ENCODE measurements at places on chromosomes 2 and 18. TPM values are rescaled to one million over a fixed set of nuclear protein-coding genes. Genes with fewer than 3 reads are reported as not detected.

DNA sequence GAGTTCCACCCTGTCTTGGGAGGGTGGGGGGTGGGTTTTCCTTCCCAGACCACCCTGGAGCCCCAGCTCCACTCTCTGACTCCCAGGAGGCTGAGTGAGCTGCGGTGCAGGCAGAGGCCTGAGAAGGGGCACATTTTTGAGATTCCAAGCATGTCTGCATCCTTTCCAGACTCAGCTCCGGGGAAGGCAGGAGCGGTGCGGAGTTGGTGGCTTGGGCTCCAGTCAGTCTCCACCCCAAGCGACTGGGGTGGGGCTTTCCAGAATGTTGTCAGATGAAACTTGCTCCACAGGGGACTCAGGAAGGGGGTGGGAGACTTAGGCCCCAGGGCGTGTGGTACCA, 44.2 kb upstream of the HS6ST1 start:
- no peak for DNase-seq

GRCh38 chr2:202060218-202060617, 12.8 kb upstream of the KIAA2012 start:
- DNase-seq, result no peak

Gene ICOS
- total RNA-seq, result not detected

Gene APCDD1
- total RNA-seq, result 48.3 TPM

GRCh38 chr2:222423186-222423585, 1.2 kb upstream of the SGPP2 start:
- no peak for DNase-seq

Gene MOCOS
- total RNA-seq, result 1.4 TPM

- DNase-seq, result no peak
Measured at GRCh38 chr18:3611313-3612090, 161.5 kb downstream of the TGIF1 start.

- no peak for DNase-seq
Measured at GRCh38 chr18:56431551-56431950, 206.8 kb downstream of the TXNL1 start.

DNA sequence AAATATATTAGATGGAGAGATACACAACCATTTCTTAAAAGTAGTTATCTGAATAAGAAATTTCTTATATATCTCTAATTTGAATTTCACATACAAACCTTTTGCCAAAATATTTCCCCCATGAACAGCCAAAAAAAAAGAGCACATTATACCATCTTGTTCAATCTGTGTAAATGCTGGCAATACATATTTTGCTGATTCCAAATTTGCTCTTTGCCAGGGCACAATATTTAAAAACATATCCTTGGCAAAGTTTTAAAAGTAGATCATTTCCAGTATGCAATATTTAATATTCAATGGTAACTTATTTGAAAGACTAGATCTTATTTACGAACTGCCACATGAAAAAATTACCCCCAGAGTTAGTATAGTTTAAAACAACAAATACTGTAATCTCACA, 204.2 kb downstream of the CBLN2 start:
- DNase-seq, result no peak

- DNase-seq, result no peak
Measured at GRCh38 chr2:47239119-47239969, 84.2 kb upstream of the STPG4 start.

DNA sequence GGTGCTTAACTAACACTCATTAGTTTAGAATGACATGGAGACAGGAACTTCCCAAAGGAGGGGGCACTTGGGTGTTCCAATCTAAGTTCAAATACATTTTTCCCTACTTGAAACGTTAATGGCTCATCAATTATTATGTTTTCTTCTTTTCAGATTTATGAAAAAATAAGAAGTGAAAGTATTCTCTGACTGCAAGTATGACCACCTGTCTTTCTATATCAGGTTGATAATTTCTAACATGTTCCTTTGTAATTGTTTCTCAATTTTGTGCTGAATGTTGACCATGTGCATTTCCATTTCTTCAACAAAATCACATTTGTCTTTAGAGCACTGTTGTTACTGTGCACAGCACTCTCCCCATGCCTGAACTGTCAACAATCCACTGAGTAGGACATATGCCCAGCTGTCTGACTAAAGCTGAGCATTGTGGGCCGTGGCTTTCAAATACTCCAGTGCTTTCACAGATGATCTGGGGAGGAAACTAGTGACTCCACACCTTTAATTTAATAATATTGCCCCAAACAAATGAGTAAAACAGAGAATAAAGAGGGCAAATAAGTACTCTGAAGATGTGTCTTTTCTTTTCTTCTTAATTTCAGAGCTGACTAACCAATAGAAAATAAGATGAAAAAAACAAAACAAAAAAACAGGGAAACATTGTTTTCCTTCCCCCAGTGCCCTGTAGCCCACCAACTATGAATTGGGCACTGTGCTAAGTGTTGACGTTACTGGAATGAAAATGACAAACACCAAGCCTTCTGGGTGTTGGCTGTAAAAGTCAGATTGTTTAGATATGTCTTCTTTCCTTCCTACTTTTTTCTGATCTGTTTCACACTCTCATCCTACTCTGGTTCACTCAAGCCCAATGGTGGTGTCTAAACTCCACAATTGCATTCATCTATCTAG, 16.0 kb downstream of the LANCL1 start:
- DNase-seq, result no peak

GRCh38 chr2:196309691-196310090, 138.3 kb upstream of the STK17B start:
- DNase-seq, result no peak

- no peak for DNase-seq
Measured at GRCh38 chr2:99818842-99819241, 323.5 kb downstream of the AFF3 start.

DNA sequence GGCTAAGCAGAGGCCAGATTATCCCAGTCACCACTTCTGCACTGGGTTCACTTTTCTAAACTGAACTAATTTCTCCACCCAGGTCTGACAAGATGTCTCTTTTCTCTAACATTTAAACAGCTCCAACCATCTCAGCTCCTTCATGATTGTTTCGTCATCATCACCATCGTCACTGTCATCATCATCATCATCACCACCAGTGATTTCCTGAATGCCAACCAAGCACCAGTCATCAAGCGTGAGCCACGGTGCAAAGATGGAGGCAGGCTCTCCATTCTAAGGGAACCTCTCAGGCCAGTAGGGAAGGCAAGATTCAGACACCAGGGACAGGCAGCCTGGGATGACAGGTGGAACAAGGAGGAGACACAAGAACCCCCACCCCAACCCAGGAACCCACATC, 25.5 kb upstream of the TMBIM1 start:
- DNase-seq, result no peak

Gene RUFY4
- not detected for total RNA-seq

Gene PLCD4
- 3.0 TPM for total RNA-seq

DNA sequence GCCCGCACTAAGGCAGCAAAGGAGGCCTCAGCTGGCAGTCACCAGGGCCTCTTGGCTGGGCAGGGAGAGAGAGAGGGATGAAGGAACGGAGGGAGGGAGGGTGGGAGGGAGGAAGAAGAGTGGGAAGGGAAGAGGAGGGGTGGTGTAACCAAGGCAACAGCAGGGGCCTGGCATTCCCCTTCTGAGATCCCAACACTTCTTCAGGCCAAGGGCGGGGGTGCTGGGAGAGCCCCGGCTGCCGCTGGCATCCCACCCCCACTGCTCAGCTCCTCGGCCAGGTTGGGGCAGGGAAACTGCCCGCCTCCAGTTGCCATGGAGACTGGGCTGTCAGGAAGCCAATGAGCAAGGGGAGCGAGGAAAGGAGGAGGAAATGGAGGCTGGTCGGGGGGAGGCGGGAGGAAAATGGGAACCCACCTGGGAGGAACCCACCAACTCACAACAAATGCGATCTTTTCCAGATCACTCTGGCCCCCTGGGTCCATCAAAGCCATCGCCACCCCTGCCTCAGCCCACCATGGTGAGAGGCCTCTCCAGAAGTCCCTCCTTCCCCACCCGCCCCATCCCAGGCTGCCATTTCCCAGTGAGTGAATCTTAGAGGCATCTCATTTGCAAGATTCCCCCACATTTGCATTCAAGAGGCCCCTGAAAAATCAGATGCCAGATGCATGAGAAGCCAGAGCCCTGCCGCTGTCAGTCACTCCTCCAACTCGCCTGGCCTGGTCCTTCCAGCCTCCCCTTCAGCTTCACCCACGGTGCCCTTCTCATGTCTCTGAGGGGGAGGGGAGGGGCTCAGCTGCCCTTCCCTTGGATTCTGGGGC, 12.4 kb downstream of the SH2D6 start:
- DNase-seq, result no peak

- no peak for DNase-seq
Measured at GRCh38 chr2:3610415-3610814, 15.5 kb downstream of the COLEC11 start.

GRCh38 chr18:28175150-28175929, 1.6 kb downstream of the CDH2 start:
- peak; percentile 42 for DNase-seq

- no peak for DNase-seq
Measured at GRCh38 chr18:12304351-12305210, 3.5 kb upstream of the TUBB6 start.

Gene LDAH
- 9.0 TPM for total RNA-seq

Gene EMILIN1
- 46.6 TPM for total RNA-seq

Gene RFTN2
- total RNA-seq, result 8.6 TPM

GRCh38 chr18:34283506-34283905, 58.8 kb upstream of the NOL4 start:
- no peak for DNase-seq

- no peak for DNase-seq
Measured at GRCh38 chr18:46767217-46767616, 10.4 kb upstream of the ST8SIA5 start.

DNA sequence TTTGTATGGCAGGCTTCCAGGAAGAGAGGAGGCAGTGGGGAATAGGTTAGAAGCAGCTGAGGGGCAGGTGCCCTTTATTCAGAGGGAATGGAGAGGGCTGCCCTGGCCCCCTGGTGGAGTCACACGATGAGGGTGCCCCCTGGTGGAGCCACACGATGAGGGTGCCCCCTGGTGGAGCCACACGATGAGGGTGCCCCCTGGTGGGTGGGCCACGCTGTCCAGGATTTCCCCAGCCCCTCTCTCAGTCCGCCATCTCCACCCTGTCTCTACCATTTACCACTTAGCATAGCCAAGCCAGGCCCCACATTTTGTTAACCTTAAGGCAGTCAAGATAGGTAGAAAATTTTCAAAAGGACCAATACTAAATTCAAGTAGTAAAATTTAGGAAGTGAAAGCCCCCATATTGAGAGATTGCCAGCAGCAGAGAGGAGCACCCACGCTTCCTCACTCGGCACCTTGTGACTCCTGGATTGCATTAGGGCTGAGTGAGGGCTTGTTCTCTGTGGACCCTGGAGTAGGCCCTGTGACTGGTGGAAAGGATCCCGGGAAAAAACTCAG, 10.4 kb upstream of the FAM228A start:
- DNase-seq, result peak; percentile 24

Gene CDH7
- total RNA-seq, result 0.27 TPM

GRCh38 chr2:59297816-59298215, 1056.7 kb upstream of the FANCL start:
- DNase-seq, result no peak

DNA sequence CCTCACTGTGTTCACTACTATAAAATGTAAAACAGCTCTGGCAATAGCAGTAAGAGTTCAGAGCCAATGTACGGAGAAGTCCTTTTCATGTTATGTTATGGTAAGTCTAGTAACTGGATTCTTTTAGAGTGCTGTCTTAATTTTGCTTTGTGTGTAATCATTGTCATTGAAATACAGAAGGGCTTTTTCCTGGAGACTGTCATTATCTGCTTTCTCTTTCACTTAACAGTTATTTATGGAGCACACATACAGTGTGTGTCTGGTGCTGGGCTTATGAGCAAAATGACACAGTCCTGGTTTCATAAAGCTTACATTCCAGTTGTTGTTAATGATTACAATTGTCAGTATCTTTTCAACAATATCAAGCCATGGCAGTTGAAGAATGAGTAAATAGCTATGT, 95.5 kb downstream of the CCDC102B start:
- DNase-seq, result no peak

DNA sequence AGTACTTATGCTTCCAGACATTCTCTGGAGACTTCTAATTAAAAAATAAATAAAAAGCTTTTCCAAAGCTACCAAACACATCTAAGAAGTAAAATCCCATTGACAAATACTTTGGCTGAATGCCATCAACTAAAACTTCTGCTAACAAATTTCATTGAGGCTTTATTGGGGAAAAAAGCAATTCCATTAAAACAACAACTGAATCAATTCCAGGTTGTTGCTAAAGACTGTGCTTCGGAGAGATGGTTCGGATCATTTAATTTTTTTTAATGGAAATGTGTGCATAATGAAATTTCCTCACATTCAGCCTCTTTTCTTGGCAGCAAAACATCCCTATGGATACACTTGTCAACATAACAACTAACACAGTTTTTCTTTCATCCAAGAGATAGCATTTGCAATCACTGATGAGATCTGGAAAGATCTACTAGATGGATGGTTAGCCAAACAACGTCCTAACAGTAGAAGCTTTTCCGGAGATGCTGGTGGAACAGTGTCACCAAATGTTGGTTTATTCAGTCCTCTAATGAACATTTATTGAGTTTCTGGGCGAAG, 446.1 kb upstream of the FAM98A start:
- no peak for DNase-seq

GRCh38 chr2:143230506-143231253, 101.5 kb downstream of the ARHGAP15 start:
- no peak for DNase-seq

GRCh38 chr18:45004546-45005080, 323.9 kb downstream of the SETBP1 start:
- no peak for DNase-seq

DNA sequence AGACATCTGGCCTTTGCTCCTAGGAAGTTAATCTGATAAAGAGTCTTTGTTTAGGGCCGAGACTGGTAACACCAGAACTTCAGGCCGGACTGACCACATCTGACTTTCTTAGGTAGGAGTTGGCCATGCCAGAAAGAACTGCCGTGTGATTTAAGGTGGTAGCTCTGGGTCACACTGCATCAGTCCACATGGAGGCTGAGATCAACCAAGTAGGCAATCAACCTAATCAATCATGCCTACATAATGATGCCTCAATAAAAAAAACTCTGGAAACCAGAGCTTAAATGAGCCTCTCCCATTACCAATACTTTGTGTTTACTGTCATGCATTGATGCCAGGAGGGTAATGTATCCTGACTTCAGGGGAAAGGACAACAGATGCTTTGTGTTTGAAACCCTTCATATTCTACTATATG, 44.1 kb upstream of the ORC2 start:
- no peak for DNase-seq

Gene PRSS56
- total RNA-seq, result 0.16 TPM

Gene ABCB6
- total RNA-seq, result 14.2 TPM

DNA sequence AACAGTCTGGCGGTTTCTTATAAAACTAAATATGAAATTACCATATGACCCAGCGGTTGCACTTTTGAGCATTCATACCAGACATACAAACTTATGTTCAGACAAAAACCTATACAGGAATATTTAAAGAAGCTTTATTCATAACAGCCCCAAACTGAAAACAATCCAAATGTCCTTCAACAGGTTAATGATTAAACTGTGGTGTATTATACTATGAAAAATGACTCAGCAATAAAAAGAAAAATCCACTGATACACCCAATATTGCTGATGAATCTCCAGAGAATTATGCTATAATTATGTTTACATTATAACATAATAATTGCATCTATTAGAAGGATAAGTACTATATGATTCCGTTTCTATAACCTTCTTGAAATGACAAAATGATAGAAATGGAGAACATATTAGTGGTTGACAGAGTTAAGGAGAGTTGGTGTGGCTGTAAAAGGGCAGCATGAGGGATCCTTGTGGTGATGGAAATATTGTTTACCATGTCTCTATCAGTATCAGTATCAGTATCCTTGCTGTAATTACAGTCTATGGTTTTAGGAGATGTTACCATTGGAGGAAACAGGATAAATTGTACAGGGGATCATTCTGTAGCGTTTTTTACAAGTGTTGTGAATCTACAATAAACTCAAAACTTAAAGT, 127.1 kb downstream of the DSC3 start:
- no peak for DNase-seq

Gene RNF152
- 11.0 TPM for total RNA-seq
